ENCODE measurements at places on chromosomes 2 and 18. TPM values are rescaled to one million over a fixed set of nuclear protein-coding genes. Genes with fewer than 3 reads are reported as not detected.

- no peak for DNase-seq
Measured at GRCh38 chr2:183292028-183292427, 167.8 kb downstream of the NUP35 start.

- no peak for DNase-seq
Measured at GRCh38 chr18:27967913-27968824, 208.8 kb downstream of the CDH2 start.

DNA sequence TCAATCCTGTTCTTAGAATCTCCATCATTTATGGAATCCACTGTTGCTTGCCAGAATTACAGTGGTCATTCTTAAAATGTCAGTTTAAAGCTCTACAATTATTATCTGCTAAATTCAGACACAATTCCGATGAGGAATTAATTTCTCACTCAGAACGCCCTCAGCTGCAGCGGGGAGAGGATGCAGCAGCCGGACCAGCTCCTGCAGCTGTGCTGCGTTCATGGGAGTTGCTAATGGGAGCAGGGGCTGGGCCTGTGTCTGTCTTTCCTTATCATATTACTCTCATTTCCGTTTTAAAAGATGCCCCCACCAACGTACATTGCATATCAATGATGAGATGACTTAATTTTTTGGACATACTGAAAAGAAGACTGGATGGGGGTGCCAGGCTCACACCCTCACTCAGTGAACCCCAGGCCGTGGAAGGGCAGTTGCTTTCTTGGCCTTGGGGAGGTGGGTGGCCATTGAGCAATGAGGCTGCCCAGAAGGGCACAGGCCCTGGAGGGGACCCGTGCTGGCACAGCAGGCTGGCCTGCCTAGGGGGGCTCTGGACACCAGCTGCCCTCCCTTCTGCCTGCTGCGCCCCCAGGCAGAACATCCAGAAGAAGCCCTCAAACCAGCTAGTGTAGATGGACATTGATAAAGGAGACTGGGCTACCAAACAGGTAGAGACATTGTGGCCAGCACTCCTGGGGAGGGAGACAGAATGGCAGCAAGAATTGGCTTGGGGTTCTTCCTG, 503.6 kb upstream of the MYT1L start:
- no peak for DNase-seq

Gene LBX2
- 0.20 TPM for total RNA-seq

Gene GPR39
- total RNA-seq = 0.20 TPM

DNA sequence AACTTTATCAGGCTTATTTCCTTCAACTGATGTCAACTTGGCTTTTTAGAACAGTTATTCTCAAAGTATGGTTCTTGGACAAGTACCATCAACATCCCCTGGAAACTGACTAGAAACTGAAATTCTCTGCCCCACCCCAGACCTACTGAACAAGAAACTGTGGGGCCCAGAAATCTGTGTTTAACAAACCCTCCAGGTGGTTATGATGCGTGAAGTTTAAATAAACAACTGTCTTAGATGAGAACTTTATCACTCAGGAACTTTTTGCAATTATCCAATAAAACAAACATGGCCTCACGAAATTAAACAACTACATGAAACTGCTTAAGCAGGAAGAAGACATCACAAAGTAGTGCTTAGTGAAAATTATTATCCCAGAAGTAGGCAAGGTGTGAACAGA, 4.4 kb downstream of the HIBCH start:
- DNase-seq = no peak

DNA sequence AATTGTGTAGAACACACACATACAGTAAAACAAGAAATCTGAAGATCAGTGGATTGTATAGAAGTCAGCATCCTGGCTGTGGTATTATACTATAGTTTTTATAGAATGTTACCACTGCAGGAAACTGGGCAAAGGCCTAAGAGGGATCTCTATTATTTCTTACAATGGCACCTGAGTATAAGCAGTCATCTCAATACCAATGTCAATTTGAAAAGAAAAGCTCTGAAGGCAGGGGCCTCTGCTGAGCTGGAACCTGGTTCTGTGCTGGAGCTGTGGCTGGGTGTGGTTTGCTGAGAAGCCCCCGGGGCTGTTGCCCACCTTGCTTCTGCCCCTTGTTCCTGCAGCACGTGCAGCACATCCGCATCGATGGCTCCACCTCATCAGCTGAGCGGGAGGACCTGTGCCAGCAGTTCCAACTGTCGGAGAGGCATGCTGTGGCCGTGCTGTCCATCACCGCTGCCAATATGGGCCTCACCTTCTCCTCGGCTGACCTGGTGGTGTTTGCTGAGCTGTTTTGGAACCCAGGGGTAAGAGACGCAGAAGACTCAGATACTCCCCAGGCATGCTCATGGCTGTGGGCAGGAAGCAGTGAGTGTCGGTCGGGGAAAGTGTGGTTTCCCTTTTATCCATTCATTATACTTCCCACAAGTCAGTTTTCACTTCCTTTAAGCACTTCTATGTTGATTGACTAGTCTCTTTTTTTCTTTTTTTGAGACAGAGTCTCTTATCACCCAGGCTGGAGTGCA, 23.5 kb upstream of the RPL37A start:
- no peak for DNase-seq

GRCh38 chr2:54465143-54465542, 9.0 kb downstream of the SPTBN1 start:
- DNase-seq = no peak

DNA sequence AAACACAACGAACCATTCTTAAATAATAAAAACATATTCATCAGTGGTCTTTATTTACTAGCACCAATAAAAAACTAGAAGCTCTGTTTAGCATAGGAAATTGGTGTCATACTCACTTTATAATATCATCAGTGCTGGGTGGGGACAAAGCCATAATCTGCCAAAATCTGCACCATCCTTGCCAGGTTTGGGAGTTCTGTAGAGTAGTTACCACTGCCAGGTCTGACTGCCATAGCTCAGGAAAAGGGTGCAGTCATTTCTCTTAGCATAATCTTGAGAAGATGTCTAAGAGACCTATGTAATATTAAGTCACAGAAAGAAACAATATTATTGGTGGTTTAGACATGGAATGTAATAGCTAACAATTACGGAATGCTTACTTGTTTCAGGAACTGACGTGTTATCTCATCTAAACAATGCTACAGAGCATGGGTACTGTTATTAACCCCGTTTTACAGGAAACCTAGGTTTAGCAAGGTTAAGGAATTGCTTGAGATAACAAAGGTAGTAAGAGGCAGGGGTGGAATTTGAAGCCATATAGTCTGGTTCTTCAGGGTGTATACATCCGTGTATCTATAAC, 1.6 kb upstream of the MARCHF7 start:
- no peak for DNase-seq

DNA sequence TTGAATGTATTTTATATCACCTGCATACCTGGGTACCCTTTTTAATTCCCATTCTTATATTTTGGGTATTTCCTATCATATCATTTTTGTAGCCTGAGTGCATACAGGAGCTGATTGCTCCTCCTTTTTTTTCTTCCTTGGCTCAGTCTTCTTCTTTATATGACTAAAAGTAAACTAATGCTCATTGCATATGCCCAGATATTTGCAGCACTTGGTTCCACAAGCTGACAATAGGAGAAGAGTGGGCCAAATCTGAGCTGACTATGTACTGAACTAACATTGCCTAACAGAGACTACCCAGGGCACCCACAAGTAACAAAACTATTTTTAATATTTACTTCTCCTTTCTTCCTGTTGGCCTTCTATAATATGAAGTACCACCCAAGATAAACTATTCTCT, 131.7 kb upstream of the SPOPL start:
- no peak for DNase-seq

Gene CXCR1
- total RNA-seq = 2.1 TPM

- DNase-seq = no peak
Measured at GRCh38 chr2:240513549-240514287, 44.1 kb downstream of the ANKMY1 start.

- DNase-seq = no peak
Measured at GRCh38 chr2:62643100-62643471, 62.4 kb upstream of the EHBP1 start.

DNA sequence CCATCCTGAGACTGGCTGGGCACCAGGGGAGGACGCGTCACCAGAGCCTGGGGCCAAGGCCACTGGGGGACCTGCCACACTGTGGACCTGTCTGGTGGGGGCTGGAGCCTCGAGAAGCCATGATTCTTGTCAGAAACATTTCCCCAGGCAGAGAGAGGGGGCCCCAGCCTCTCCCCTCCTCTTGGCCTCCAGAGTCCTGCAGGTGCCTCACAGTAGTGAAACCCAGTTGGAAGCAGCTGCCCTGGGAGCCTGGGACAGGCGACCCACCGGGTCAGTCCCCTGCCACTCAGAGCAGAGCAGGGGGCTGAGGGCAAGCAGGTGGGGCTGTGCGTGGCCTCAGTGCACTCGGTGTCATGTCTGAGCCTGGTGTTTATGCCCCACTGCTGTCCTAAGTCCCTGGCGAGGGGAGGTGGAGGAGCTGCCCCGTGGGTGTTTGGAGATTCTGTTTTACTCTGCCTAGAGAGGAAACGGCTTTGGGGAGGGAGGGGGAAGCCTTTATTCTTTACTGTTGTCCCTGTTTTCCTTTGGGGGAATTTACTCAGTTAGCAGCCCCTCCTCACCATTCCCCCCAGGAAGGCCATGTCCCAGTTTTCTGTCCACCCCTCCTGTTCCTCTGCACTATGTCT, 7.7 kb downstream of the OXER1 start:
- no peak for DNase-seq

Gene PROKR1
- total RNA-seq = 0.10 TPM

GRCh38 chr18:59996370-59996966, 96.7 kb downstream of the PMAIP1 start:
- DNase-seq = no peak

DNA sequence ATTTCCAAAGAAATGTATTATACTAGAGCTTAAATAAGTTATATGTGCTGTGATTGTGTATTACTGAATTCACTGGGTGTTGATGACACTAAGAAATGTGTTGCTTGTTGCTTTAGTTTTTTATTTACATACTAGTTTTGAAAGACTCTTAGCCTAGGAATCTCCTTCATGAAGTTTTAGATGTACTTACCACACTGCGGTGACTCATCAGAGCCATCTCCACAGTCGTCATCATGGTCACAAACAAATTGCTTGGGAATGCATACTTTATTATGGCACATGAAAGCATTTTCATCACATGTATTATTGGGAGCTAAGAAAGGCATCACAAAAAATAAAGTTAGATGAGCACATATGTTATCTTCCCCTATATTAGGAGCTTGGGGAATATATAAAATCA, 1624.2 kb downstream of the LRP1B start:
- no peak for DNase-seq

Gene GAL3ST2
- total RNA-seq = 0.30 TPM

GRCh38 chr2:658426-658825, 18.8 kb downstream of the TMEM18 start:
- DNase-seq = no peak

DNA sequence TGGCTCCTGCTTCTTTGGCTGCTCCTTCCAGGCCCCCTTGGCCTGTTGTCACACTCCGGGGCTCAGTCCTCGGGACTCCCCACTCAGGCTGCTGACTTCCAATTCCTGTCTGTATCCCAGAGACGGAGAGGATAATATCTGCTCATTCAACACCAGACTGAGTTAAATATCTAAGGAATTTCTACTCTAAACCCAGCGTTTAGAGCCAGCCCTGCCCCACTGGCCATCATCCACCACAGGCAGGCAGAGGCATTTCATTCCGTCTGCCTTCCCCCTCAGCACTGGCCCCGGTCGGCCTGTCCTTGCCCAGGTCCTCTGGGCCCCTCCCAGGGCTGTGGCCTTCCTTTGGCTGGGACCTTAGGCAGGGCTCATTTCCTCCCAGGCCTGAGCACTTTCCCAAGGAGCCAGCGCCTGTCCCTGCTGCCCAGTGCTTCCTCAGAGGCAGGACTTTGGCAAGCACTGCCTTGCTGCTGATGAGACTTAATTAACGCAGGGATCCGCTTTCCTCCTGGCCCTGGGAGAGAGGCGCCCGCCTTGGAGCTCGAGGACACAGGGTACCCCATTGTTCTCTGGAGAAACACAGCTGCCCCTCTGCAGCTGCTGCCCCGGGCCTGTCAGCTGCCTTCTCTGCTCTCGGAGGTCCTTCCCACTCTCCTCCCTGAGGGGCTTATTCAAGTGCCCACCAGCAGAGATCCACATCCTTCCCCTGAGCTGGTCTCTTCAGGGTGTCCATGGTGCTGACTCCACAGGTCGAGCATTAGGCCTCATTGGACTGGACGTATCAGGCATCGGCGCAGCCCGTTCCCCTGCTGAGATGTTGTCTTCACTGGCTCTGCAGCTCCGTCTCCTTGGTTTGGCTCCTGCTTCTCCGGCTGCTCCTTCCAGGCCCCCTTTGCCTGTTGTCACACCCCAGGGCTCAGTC, 42.8 kb downstream of the ATOH8 start:
- no peak for DNase-seq

GRCh38 chr2:145258903-145259579, 739.1 kb upstream of the ZEB2 start:
- DNase-seq = no peak

DNA sequence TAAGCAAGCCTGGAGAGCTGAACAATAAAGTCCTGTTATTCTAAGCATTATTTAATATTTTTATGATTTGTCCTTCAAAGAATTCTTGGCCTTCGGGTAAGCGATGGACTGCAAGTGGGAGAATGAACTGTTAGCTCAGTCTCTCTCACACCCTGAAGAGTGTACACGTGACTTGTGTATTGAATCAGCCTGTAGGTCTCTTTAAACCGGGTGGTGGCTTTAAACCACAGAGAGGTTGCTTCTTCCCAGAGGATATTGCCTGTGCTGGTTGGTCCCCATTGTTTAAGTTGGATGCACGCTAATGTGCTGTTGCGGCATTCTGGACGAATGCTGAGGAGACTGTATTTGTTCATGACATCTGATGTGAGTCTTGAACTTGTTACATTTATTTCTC, 183.3 kb downstream of the LTBP1 start:
- no peak for DNase-seq

Gene IL1R2
- total RNA-seq = 15.6 TPM

DNA sequence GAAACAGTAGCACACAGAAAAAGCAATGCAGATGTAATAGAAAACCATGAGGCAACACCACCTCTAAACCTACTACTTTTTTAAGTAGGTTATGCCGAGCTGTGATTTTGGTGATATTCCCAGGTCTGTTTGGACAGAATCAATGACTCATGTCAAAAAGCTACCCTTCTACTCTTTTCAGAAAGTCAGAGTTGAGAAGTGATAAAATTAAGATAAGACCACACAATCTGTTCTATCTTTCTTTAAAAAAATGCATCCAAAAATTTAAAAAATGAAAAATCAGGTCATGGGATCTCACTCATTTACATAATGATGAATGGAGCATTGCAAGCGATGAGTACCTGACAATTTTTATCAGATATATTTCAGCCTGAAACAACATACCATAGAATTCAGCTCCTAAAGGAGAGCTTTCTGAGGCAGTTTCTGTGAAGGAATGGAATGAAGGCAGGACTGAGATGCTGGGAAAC, 826.3 kb downstream of the BCL11A start:
- DNase-seq = no peak

DNA sequence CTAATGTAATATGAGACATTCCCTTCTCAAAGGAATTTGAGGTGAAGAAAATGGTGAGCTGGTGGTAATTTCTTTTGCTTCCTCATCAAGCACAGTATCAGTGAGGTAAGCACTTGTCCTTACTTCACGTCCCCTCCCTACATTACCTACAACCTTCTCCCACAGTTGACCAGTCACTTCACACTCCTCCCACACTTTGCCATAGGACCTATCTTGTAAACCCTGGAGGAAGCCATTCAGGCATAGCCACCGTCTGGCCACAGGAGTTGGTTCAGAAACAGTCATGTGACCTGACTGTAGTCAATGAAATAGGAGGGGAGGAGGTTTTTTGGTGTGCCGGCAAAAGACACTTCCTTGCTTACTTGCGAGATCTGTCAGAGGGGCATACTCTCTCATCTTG, 12.1 kb downstream of the ACOXL start:
- no peak for DNase-seq

Gene DNAH7
- total RNA-seq = 2.0 TPM

Gene TUBA4B
- total RNA-seq = not detected

Gene DSG1
- total RNA-seq = 260 TPM

GRCh38 chr2:124919296-124919695, 894.2 kb downstream of the CNTNAP5 start:
- no peak for DNase-seq
